ENCODE measurements at places on chromosomes 6 and 20.

DNA sequence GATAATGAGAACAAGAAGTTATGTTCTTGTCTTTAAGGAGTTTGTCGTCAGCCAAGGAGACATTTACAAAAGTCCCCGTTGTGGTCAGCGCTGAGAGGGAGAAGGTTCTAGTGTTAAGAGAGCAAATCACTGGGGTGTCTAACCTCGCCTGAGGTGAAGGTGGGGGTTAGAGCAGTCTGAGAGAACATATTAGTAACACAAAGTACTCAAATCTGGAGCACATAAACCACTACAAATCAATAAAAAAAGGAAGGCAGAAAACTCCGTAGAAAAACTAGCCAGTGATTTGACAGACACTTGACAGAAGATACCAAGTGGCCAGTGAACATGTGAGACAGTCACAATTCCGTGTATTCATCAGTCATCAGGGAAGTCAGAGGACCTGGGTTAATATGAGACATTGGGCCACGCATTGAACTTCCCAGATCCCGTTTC, 45.4 kb downstream of the CDS2 start:
- DNase-seq, result no peak

GRCh38 chr20:18428490-18429173, 38.2 kb downstream of the DZANK1 start:
- DNase-seq, result no peak

DNA sequence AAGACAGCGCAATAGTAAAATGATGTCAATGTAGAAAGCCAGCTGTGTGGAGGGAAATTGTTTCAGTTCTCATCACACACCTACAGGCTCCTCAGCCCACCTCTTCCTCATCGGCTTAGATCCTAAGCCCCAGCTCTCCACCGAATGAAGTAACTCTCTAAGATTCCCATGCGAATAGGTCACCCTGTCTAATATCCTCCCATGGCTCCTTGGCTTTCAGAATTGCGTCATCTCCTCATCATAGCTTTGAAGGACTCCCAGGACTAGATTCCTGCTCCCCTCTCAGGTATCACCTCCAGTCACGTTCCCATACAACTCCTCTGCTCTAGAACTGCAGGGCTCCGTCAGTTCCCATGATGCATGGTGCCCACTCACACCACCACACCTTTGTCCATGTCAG, 16.2 kb upstream of the SLC22A16 start:
- peak; percentile 61 for DNase-seq

DNA sequence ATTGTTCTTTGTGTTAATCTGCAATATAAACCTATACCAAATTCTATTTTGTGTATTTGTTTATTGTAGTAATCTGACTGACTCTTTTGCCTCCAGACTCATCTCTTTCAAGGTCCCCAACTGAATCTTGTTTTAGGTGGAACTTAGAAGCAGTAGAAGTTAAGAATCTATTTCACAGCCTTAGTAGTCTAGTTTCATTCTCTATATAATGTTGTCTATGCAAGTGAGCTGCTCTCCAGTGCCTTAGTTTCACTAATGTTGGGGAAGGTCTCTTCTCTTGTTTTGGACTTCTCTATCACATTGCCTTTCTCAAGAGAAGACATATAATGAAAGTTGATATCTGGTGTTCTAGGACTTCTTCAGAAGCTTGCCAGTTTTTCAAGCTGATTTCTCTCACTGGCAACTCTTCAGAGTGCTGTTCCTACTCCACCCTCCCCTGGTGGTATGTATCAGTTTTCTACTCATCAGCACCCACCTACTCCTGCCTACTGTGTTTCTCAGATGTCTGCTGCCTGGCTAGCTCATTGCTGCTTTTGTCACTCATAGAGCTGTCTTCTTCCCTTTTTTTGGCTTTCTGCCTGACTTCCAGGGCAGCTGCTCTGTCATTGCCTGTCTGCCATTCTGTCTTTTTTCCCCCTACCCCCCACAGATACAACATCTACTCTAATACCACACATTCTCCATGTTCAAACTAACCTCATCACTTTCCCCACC, 82.1 kb downstream of the PTPRA start:
- no peak for DNase-seq

Measured in NCI-H2029 treated with DMSO at 0.1 percent for 48 hours (cell line).